ENCODE measurements at places on chromosomes 7 and 10.

GRCh38 chr7:41779918-41780317 is 77.0 kb upstream of the INHBA start:
- DNase-seq, result no peak

DNA sequence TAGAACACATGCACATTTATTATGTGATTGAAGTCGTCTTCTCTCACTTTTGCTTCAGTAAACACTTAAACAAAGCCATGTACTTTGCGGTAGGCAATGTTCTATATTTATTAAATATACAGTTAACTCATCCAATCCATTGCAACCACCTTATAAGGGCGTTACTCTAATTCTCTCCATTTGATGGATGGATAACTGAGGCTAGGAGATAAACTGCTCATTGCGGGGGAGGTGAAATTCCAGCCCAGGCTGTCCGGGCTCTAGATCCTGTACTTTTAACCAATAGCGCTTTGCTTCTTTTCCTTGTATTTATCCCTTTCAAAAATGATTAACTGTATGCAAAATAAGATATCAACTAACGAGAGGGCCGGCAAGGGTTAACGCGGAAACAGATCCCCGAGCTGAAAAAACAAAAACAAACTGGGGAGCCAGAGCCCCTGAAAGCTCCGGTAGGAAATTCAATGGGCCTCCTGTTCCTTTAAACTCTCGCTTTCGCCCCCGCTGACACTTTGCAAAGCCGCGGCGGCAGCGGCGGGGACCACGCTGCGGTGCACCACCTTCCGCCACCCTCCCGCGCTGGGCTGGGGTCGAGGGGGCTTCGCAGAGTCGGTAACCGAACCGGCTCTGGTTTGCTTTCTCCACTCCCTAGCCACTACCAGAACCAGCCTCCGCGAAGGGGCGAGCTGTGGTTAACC is 1.0 kb upstream of the PLXDC2 start:
- DNase-seq, result no peak

DNA sequence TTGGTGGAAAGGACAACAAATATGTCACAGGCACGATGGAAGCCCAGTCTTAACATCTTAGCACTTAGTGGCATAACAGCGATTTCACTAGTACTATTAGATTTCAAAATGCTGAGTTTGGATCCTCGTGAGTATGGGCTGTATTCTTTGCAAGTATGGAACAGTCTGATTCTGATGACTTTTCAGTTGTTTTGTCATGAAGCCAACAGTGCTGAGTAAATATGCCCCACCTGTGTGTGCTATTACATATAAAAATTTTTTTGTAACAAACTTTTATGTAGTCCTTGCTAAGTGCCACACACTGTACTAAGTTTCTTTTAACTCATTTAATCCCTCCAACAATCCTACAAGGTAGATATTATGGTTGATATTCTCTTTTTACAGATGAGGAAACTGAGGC is 30.8 kb downstream of the MTURN start:
- DNase-seq, result no peak

DNA sequence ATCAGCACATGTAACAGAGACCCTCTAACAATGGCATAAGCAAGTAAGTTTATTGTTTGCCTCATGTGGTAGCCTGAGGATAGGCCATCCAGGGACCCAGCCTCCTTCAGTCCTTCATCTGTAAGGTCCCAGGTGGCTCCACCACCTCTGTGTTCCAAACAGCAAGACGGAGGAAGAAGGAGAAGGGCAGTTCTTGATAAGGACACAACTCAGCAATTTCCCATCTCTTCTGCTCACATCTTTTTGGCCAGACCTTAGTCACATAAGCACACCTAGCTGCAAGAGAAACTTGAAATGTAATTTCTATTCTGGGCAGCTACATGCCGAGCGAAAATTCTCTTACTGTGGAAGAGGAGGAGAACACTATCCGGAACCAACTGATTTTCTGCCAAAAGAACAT is 33.9 kb downstream of the DCLRE1A start:
- no peak for DNase-seq

GRCh38 chr10:114933588-114933987 is 4.4 kb upstream of the TRUB1 start:
- no peak for DNase-seq

- peak; percentile 64 for DNase-seq
Observed at GRCh38 chr10:72340510-72341261, 14.0 kb downstream of the DNAJB12 start.

DNA sequence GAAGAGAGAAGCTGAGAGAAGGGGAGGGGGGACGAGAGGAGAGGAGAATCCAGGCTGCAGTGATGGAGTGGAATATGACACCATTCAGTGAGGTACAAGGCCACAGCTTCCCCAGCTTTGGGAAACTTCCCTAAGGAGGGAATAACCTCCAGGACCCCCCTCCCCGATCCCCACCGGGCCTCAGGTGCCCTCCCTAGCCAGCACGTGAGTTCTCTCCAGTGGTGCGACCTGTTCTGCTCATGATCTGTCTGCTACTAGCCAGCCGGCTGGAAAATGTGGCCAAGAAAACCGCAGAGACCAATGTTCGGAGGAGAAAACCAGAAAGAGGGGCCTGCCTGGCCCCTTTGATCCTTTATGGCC is 39.9 kb upstream of the AGK start:
- DNase-seq, result no peak

- no peak for DNase-seq
Observed at GRCh38 chr10:67438605-67439304, 257.2 kb downstream of the CTNNA3 start.

GRCh38 chr10:58180666-58181065 is 87.0 kb downstream of the IPMK start:
- DNase-seq, result no peak

GRCh38 chr7:67597161-67597560 is 600.5 kb downstream of the TYW1 start:
- DNase-seq, result no peak

DNA sequence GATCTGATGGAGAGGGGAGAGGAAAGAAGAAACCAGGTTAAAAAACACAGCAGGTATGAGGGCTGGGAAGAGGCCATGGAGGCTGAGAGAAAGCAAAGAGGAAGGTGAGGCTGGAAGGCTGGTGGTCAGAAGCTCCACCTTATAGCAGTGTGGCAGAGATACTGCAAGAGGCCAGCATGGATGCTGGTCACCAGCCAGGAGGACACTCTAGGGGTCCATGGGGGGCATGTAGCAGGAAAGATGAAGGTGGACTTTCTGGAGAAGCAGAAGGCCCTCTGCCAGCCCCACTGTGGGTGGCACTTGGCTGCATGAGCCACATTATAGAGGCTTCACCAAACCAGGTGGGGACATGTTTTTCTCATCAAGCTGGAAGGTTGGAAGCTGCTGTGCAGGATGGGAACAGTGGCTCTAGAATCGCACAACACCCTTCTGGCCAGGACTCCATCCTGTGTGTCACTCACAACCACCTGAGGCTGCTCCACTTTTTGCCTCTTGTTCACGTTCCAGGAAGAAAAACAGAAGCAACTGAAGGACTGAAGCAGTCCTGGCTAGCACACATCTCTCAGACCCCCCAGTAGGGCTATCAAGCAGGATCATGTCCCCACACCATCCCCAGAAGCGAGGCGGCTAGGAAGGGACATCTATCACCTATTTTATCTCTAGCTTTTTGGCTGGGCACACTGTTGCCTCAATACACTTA is 587.5 kb upstream of the MGMT start:
- no peak for DNase-seq

DNA sequence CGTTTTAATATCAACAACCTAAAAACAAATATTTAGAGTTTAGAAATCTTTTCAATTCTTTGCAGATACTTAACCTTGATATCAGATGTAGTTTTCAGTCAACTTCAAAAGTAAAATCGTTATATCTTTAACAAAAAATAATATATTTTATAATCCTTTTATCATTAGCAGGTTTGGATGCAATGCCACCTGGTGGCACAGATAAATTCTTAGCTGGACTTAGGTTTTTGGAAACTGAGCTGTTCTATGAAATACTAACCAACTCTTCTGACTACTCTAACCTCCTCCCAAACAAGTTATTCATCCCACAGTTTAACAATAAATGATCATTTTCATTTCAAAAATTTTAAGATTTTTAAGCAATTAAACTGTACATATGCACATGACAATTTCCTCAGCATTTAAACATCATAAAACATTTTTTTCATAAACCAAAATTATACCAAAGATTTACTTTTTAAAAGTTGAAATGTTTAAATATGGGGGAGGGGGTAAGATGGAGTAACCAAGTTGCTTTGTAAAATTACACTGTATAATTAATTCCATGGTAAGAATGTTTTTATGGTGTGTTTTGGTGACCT is 56.9 kb downstream of the HIBADH start:
- DNase-seq, result no peak

GRCh38 chr10:77299320-77299719 is 338.3 kb downstream of the KCNMA1 start:
- no peak for DNase-seq

DNA sequence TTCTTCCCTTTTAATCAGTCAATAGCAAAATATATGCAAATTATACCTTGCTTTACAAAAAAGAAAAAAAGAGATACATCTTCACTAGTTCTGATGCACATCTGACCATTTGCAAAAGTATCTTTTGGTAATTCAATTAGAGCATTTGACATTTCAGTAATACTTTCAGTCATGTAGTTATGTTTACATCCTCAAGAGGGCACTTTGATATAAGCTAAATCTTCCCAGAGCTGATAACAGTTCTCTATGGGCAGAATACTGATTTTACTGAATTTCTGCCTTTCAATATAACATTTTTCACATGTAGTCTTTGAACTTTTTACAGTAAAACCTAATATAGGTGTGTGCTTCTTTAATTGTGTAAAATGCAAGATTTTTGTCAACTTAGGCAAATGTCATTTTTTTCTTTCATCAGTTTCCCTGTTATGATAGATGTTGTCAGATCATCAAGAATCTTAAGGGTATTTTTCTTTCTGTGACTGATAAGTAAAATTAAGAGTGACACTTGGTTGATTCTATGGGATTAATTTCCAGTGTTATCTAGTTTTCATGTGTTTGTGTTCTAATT is 703.5 kb upstream of the SEMA3D start:
- no peak for DNase-seq

GRCh38 chr10:13402021-13402420 is 53.9 kb upstream of the SEPHS1 start:
- DNase-seq, result no peak

GRCh38 chr7:110854651-110855050 is 236.3 kb upstream of the LRRN3 start:
- DNase-seq, result no peak

- DNase-seq, result no peak
Observed at GRCh38 chr7:1873857-1874589, 203.9 kb downstream of the ELFN1 start.

- no peak for DNase-seq
Observed at GRCh38 chr10:102710609-102711008, 3.6 kb downstream of the ARL3 start.

DNA sequence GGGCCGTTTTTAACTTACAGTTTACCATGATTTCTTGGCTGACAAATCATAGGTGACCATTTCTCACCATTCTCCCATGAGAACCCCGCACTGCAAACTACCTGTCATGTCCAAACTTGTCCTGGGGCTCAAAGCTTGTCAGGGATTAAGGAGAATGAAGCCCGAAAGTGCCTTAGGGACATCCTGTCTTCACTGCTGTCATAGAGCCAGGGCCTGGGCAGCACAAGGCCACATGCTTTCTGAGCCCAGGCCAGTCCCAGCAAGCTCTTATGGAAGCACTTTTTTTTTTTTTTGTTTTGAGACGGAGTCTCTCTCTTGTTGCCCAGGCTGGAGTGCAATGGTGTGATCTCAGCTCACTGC is 33.9 kb downstream of the CCM2 start:
- DNase-seq, result no peak

DNA sequence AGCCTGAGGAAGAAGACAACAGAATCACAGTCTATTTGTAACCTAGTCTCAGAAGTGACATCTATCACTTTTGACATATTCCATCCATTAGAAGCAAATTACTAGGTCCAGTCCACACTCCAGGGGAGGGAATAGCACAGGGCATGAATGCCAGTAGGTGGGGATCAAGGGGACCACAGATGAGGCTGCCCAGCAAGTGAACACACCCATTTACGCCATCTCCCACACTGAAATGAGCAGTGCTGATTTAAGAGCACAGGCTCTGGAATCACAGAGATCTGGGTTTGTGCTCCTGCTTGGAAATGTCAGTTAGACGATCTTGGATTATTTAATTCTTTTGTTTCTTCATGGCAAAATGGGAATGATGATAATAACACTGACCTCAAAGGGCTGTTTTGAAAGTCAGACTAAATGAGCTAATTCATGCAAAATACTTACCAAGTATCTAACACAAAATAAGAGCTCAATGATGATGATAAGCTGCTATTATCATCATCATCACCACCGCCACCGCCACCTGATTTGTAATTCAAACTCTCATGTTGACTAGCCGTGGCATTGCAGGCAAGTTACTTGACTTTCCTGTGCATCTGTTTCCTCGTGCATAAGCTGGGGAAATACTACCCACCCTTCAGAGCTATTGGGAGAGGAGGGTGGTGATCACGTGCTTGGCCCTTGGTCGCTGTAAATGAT is 138.9 kb upstream of the KLF14 start:
- no peak for DNase-seq

DNA sequence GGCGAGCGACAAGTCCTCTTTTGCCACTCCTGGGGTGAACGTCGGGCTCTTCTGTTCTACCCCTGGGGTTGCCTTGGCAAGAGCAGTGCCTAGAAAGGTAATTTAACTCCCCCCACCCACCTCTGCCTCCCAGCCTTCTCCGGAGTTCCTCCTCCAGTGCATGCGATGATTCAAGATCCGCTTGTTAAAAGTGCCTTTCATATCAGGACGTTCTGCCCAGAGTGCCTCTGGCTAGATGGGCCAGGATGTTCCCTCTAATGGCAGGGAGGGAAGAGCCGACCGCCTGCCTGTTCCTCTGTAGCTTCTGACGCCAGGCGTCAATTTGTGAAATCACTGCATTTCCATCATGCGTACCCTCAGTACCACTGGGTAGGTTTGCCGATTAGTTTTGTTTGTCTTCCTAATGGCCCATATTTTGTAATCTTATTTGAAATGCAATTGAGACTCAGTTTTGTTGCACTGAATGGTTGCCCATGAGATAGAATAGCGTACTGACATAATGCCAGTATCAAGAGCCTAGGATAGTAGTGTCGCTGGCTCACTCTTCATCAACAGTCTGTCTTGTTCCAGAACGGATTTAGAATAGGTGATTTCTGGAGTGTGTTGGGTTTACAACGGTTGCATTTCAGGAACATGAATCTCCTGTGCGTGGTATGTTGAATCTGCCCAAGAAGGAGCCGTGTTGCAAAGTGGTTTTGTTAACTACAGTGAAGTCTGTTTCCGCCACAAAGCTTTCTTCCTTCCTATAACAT is 13.5 kb downstream of the ECHDC3 start:
- DNase-seq, result no peak

DNA sequence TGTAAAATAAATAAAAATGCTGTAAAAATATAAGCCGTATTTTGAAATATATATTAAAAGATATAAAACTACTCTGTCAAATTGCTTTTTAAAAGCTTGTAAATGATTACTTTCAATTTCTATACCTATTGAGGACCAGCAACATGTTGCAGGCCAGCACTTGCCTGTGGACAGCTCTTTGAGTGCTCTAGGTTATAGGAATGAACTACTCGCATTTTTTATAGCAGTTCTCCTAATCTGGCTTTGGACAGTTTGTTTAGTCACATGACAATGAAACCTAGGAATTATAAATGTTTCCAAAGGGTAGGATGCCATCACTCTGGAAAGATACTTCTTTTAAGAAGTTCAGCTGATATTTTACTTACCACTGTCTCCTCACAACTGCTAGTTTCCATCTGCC is 117.7 kb upstream of the PTPRZ1 start:
- DNase-seq, result no peak
